Stimulated activated CD8-positive, alpha-beta memory T cell treated with anti-CD3 and anti-CD28 coated beads, Interleukin-2, amount 100 ng/mL, for 1 hour (primary cell): ENCODE measurements at places on chromosomes 7 and 10.

- DNase-seq = no peak
Observed at GRCh38 chr10:86693275-86693674, 25.0 kb downstream of the LDB3 start.

- DNase-seq = no peak
Observed at GRCh38 chr7:37092548-37092947, 356.1 kb downstream of the ELMO1 start.

DNA sequence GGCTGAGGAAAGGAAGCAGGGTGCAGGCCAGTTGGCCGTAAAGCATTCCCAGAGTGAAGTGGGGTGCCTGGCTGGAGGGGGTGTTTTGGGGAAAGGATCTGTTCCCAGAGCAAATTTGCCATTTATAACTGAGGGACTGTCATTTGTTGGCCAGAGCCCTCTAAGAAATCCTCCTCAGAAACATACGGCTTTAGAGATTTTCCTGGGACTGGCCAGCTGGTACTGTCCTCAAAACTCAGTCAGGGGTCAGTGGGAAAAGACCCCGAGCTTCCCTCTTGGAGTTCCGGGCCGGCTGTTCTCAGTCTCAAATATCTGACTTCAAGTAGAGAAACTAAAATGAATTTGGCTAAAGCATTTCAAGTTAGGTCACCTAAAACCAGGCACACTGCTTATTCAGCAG lies 55.9 kb downstream of the ETV1 start:
- DNase-seq = no peak

DNA sequence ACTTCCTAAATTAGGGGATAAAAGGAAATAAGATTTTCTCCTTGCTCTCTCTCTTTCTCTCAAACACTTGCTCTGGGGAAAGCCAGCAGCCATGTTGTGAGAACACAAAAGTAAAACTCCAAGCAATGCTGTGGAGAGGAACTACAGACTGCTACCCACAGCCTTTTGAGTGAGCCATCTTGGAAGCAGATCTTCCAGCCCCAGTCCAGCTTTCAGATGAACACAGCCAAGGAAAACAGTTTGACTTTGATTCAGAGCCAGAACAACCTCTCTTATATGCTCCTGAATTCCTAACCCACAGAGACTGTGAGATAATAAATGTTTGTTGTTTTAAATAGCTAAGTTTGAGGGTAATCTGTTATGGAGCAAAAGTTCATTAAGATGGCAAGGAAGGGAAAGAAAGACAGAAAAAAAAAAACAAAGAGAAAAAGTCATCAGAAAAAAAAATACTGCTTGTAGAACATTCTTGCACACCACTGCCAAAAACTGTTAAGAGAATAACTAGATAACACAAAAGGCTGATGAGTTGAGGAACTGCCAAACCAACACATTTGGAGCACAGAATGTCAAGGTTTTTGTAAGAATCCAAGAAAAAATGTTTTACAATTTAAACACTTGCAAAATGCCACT lies 20.9 kb upstream of the PRKAR2B start:
- no peak for DNase-seq
